ENCODE measurements at places on chromosomes 16 and 17.

- DNase-seq, result no peak
Observed at GRCh38 chr17:77327566-77328464, 187.0 kb downstream of the SEC14L1 start.

GRCh38 chr16:60405286-60405685 lies 1631.0 kb downstream of the CDH8 start:
- DNase-seq, result no peak

GRCh38 chr16:72815348-72816318 lies 232.3 kb downstream of the ZFHX3 start:
- no peak for DNase-seq

DNA sequence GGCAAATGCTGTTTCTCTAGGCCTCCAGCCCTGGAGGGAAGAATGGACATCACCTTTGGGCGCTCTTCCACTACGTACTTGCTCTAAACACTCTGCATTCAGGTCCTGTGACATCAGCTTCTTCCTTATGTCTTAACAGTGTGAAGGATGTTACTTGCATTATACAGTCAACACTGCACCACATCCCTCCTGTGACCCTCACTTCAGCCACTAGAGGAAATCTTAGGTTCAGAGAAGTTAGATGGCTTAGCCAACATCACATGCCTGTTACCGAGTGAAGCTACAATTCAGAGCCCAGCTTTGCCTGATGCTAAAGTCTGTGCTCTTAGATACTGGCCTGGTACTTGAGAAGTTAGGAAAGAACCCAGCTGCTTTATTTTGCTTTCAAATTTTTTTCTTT lies 18.3 kb downstream of the UBFD1 start:
- DNase-seq, result no peak

DNA sequence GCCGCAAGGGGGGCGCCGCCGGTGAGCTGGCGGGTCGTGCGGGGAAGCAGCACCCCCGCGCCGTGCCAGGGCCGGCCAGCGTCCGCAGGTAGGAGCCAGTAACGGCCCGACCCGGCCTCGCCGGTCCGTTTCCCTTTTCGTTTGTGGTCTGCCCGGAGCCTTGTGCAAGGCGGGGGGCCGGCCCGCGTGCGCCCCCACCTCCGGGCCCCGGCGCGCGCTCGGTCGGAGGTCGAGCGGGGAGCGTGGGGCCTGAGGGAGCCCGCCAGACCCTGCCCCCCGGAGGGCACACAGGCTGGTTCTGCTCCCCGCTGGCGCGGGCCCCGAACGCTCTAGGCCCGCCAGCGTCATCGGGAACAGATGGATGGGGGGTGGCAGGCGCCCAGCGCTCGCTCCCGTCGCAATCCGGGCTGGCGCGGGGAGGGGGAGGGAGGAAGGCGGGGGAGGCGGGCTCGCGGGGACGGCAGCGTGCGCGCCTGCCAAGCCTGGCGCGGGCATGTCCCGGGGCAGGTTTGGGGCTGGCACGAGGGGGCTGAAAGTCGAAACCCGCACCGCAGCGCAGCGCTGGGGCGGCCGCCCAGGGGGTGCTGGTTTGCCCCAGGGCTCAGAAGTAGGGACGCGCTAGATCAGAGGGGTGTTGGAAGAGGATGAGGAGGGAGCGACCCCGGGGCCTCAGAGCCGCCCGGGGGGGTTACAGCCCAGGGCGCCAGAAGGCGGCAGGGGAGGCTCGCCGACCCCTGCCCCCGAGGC lies 1.5 kb upstream of the GSE1 start:
- DNase-seq, result no peak

DNA sequence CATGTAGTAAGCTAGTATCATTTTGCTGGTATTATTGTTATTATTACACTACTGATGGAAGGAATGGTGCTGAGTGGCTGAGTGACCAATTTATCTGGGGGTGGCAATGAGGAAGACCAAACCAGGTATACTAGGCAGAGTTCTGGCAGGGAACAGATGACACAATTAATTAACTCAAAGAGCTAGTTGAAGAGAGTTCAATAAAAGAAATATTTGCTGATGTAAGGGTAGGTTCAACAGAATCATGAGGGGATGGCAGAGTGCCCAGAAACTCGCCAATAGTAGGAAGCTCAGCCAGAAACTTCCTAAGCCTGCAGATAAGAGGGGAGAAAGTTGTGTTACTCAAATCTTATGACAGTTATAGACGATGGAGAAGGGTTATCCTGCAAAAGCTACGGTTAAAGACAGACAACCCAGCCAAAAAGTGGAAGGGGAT lies 352.5 kb downstream of the KCNJ2 start:
- DNase-seq, result no peak

DNA sequence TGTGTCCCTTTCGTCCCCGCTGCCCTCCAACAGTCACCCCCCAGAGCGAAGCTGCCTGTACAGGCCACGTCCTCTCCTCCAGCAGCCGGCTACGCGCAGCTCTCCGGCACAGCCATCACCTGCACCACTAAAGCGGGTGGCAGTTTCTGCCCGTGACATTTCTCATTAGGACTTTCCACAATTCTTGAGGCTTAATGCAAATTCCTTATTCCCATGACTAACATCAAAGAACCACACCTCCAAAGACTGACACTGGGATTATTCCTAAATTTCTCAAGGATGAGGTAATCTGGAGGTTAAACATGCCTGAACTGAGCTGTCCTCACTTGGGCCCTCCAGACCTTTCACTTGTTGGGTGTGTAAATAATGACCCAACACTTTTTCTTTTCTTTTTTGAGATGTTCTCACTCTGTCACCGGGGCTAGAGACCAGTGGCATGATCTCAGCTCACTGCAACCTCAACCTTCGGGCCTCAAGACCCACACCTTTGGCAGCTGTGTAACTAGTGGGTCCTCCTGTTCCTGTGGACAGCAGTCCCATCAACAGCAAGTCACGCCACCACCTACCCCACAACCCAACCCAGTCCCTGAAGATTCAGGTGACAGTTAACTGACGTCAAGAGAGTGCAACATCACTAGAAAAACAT lies 11.7 kb downstream of the ANKRD11 start:
- DNase-seq, result no peak

- DNase-seq, result no peak
Observed at GRCh38 chr16:66294507-66294906, 72.0 kb upstream of the CDH5 start.

DNA sequence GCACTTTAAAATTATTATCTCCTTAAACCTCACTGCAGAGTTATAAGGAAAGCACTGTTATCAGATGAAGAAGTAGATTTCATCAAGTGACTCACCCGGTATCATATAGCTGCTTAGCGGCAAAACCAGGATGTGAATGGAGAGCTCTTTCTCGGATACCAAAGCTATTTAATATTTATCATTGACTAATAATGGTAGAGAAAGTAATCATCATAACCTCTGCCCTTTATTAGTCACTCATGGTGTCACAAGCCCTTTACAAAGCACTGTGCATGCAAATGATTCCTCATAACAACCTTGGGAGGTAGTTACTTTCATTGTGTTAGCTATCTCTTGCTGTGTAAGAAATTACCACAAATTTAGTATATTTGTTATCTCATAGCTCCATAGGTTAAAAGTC lies 592.9 kb downstream of the MAF start:
- DNase-seq, result no peak

DNA sequence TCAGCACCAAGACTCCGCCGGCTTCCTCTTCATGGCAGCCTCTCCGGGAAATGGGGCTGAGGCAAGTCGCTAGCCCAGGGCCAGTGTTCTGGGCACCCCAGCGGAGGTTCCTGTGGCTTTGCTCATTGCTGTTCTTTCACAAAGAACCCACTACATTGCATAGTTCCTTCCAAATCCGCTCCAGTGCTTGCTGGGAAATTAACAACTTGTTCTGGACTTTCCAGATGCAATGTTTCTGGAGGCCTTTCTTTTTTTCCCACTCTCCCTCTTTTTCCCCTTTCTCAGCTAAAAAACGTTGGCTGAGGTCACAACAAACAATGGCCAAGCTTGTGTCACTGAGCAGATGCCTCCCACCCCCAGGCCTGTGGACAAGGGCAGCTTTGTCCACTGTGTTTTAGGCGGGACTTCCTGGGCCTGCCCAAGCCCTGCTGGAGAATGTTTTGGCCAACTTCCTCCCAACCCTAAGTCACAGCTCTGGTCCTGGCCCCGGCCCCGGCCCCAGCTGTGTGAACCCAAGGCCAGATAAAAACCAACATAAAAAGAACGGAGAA lies 131.5 kb upstream of the RCVRN start:
- DNase-seq, result no peak

DNA sequence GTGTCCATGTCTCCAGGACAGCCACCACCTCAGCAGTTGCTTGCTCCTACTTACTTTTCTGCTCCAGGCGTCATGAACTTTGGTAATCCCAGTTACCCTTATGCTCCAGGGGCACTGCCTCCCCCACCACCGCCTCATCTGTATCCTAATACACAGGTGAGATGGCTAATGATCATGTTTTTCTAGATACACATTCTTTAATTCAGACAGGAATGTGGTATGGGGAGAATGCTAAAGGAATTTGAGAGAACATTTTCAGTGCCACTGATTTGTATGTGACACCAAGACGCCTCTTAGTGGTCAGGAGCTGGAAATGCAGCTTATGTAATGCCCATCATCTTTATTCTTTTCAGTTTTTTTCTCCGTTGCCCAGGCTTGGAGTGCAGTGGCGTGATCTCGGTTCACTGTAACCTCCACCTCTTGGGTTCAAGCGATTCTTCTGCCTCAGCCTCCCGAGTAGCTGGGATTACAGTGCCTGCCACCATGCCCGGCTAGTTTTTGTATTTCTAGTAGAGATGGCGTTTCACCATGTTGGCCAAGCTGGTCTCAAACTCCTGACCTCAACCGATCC lies 8.9 kb upstream of the RAPGEFL1 start:
- peak; percentile 27 for DNase-seq

- no peak for DNase-seq
Observed at GRCh38 chr16:21650521-21650920, 1.9 kb downstream of the IGSF6 start.

GRCh38 chr16:88303890-88304819 lies 78.6 kb upstream of the ZNF469 start:
- no peak for DNase-seq

GRCh38 chr17:15194859-15195277 lies 70.3 kb downstream of the PMP22 start:
- DNase-seq, result no peak

DNA sequence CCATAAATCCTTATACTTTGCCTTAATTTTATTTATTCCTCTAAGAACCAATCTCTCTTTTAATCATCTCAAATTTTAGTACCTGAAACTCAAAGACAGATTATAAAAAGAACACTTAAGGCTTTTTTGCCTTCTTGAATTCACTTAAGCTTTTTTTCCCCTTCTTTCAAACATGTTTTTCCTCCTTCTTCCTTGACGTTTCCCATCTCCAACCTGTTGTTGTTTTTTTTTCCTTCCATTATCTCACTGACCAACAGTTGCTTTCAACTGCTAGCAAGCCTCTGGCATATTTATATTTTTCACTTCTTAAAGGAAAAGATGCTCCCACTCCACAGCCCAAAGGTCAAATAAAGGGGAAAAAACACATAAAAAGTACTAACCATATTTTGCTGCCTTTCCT lies 32.2 kb downstream of the SPOP start:
- DNase-seq, result no peak

- no peak for DNase-seq
Observed at GRCh38 chr17:16286947-16287562, 66.2 kb downstream of the CENPV start.

DNA sequence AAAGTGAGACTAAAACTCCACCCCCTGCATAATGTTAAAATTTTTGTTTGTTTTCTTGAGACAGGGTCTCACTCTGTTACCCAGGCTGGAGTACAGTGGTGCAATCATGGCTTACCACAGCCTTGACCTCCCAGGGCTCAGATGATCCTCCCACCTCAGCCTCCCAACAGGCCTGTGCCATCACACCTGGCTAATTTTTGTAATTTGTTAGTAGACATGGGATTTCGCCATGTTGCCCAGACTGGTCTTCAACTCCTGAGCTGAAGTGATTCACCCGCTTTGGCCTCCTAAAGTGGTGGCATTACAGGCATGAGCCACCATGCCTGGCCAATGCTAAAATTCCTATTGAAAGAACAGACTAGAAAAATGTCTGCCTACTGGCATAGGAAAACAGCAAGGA lies 103.8 kb downstream of the TRIM37 start:
- DNase-seq, result no peak

- DNase-seq, result no peak
Observed at GRCh38 chr17:31663576-31663975, 195.5 kb downstream of the COPRS start.

DNA sequence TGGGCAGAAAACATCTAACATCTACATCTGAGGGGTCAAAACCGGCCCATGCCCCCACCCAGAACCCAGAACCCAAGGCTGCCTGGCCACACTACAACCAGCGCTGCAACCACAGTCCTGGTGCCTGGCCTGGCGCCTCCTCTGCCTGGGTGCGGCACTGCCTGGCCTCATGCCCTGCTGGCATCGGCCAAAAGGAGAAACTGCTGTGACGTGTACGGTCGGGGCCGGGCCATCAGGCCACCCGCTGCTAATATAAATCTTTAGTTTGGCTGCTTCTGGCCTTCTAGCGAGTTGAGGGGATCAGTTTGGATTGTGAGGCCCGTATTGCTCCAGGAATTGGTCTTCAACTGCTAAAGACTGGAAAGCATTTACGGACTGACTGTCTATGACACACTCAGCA lies 22.8 kb downstream of the TMEM204 start:
- DNase-seq, result no peak

- DNase-seq, result no peak
Observed at GRCh38 chr16:85505794-85506634, 107.1 kb upstream of the GSE1 start.

DNA sequence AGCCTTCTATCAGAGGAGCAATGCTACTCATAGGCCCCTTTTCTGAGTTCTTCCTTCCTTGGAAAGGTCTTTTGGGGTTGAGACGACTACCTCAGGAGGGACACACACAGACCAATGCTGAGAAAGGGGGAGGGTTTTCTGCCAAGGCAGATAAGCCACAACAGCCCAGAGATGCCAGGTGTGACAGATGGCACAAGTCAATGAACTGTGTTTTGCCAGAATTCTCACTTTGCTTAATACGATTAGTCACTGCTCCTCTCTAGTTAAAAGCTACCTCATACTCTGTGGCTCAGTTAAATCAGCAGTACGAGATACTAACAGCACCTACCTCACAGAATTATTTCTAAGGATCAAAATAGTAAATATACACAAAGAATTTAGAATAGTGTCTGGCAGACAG lies 8.0 kb downstream of the BRD7 start:
- DNase-seq, result no peak

- DNase-seq, result no peak
Observed at GRCh38 chr16:72172105-72173034, at the start of gene PMFBP1. PMFBP1 (minus strand) TSS chr16:72172155; CDS start chr16:72171208, 947 bp downstream.

DNA sequence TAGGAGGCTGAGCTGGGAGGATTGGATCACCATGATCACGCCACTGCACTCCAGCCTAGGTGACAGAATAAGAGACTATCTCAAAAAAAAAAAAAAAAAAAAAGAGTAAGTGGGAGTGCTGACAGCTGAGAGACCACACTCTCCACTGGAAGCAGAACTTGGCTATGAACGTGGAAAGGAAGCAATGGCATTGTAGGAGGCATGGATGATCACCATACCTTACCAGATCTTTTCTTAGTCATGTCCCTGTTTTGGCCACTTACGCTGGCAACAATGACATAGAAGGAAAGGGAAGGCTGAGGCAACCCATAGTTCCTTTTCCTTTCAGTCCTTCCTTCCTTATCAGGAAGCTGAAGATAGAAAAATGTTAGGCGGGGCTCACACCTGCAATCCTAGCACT lies 3.7 kb upstream of the ATP1B2 start:
- DNase-seq, result no peak

- no peak for DNase-seq
Observed at GRCh38 chr16:84673203-84673535, 24.9 kb downstream of the KLHL36 start.
